ENCODE measurements at places on chromosomes 5 and 9.

GRCh38 chr9:109031241-109031640 lies 17.9 kb upstream of the CTNNAL1 start:
- ATAC-seq, result peak; percentile 33

DNA sequence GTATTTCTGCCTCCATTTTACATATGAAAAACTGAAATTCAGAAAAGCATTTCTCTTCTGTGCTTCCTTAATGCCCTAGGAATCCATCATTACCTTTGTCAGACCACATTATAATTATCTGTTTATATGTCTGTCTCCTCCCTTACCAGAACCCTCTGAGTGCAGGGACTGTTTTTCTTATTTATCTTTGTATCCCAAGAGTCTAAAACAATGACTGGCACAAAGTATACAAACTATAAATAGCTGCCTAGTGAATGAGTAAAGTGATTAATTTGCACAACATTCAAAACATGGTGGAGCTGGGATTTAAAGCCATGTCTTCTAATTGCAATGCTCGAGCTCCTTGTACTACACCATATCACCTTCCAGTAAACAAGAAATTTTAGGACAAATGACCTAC lies 49.3 kb upstream of the HK3 start:
- no peak for ATAC-seq

GRCh38 chr9:98108531-98109031 lies 10.4 kb downstream of the TRIM14 start:
- peak; percentile 86 for ATAC-seq

- no peak for ATAC-seq
Measured at GRCh38 chr5:164672931-164673694, 1167.7 kb downstream of the MAT2B start.

GRCh38 chr9:137224830-137225694 lies at the start of gene CYSRT1:
Gene CYSRT1, plus strand, starts transcription at chr9:137225174. Its CDS starts 448 bp downstream, at chr9:137225622.
- no peak for ATAC-seq

DNA sequence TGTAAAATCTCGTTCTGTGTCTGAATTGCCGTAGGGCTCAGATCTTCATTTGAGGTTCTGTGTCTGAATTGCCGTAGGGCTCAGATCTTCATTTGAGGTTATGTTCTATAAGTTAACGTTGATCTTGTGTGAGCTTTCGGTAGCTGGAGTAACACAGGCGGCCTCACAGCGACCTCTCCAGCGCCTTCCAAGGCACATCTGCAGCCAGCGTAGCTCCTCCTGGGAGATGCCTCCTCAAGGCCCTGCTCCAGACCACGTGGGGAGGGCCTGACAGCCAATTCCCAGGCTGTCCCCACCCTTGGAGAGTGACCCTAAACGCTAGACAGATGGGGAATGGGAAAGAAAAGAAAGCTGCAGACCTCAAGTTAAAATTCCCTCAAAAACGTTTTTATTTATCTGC lies 8.7 kb upstream of the AHRR start:
- ATAC-seq, result no peak

DNA sequence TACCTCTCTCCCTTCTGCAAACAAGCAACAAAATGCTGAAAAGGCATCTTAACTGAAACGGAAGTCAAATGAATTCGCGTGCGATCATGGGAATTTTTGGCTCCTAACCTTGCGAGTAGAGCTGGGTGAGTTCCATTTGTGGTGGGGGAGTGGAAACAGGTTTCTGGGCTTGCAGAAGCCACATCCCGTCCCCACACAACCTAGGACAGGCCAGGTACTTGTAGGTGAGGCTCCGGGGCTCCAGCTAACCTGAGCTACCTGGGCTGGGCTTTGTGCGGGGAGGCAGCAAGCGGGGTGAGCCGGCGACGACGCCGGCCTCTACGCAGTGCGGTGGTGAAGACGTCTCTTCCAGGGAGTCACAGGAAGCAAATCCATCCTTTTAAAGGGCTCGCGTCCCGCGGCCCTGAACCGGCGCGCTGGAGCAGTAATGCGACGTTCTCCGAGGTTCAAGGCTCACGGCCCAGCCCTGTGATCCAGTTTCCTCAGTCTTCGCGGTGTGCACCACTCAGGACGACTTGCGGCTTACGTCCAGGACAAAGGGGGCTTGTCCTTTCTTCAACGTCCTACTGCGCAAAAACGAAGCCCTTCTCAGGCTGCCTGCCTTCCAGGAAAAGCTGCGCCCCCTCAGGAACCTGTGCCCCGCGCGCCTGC lies 567 bp upstream of the SPIN1 start:
- peak; percentile 11 for ATAC-seq

DNA sequence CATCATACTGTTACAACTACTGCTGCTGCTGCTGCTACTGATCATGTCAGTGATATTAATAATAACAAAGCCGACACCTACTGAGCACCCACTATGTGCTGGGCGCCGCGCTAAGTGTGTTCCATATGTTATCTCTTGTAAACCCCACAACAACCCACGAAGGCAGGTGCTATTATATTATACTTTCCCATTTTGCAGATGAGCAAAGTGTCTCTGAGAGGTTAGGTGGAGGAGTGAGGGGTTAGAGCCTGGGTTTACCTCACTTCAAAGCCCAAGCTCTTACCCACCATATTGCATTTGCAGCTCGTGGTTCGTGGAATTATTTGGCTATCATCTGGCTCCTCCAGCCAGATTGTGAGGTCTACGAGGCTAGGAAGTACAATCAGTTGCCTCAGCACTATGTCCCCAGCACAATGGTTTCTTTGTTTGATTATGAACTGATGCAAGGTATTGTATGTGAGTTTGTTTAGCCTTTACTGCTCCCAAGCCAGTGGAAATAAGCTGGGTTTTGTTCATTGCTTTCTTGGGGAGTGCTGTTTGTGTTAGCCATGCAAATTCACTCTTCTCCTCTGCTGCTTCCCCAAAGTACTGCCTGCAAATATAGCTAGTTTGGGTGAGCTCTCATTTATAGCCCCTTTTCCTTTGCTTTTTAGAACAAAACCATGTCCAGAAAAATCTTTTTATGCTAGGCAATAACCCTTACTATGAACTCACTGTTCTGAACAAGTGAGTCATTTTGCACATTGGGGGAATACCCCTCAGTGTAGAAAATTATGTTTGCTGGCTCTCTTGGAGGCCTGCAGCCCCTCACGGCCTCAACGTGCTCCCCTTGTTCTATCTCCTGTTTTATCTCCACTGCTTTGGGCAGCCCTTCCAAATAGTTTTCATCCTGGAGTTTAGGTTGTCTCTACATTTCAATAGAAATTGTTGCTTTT lies 47.9 kb downstream of the ALG2 start:
- ATAC-seq, result peak; percentile 65

DNA sequence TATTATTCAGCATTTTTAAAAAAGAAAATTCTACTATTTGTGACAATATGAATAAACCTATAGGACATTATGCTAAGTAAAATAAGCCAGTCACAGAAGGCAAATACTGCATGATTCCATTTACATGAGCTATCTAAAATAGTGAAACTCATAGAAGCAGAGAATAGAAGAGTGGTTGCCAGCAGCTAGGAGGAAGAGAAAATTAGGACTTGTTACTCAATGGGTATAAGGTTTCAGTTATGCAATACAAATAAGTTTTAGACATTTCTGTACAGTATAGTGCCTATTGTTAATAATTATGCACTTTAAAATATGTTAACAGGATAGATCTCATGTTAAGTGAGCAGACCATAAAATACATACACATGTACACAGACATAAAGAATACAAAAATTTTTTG lies 73.8 kb upstream of the SPINK5 start:
- no peak for ATAC-seq

- no peak for ATAC-seq
Measured at GRCh38 chr5:16733331-16734006, 116.7 kb upstream of the RETREG1 start.

DNA sequence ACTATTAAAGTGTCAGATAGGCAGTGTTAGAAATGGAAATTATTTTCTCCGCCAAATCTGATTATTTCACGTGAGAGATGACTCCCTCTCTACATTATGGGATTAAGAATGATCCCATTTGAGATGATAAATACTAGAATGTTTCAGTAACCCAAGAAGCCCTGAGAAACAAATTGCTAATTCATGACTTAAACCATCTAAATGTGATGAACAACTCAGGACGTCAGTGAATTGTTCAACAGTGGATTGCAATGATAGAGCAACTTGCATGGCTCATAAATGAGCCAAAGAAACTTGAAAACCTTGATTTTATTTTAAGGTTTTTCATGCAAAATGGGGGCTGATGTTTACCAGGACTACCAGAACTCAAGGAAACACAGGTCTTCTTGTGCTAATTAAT lies 350.5 kb upstream of the WWC1 start:
- no peak for ATAC-seq

GRCh38 chr5:57594436-57594835 lies 111.8 kb upstream of the ACTBL2 start:
- ATAC-seq, result no peak

DNA sequence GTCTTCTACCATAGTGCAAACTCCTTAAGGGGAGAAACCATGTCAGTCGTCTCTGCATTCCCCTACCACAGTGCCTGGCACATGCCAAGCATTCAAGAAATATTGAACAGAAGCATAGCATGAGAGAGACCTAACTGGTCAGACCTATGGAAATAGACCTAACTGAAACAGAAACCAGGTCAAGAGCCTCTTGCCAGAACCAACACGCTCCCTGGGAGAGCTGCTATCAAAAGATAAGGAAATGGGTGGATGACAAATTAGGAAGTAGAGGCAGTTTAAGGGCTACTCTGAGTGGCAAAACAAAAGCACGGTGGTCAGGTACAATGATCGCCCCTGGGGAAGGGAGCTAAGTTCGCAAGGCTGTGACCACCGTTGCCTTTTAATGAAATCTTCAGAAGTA lies 66.0 kb upstream of the SMIM15 start:
- ATAC-seq, result no peak

DNA sequence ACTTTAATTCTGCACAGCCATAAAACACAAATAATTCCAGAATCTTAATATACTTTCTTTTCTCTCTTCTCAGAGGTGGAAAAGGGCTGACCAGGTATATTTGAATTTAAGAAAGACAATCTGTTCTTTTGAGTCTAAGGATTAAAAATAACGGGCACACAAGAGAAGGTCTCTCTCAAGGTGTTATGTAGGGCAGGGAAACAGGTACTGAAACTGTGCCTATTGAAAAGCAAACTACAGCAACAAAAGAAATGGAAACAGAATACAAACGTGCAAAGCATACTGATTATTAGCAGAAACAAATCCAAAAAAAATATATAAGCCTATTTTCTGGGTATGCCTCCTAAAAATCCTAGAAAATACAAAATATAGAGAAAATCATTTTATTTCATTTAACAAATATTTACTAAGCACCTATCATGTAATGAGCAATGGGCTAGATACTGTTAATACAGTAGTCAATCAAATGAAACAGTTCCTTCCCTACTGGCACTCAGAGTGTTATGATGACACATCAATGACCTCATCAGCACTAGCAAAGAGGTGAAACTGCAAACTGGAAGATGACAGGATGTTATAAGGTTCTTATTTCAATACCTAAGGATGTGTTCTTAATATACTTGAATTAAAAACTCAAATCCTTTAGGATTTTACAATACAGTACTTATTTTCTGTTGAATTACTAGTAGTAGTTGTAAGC lies 87.7 kb downstream of the AUH start:
- peak; percentile 78 for ATAC-seq

GRCh38 chr5:83488271-83488670 lies 16.7 kb downstream of the VCAN start:
- no peak for ATAC-seq

- ATAC-seq, result no peak
Measured at GRCh38 chr9:127927988-127928675, 2.4 kb downstream of the PIP5KL1 start.

DNA sequence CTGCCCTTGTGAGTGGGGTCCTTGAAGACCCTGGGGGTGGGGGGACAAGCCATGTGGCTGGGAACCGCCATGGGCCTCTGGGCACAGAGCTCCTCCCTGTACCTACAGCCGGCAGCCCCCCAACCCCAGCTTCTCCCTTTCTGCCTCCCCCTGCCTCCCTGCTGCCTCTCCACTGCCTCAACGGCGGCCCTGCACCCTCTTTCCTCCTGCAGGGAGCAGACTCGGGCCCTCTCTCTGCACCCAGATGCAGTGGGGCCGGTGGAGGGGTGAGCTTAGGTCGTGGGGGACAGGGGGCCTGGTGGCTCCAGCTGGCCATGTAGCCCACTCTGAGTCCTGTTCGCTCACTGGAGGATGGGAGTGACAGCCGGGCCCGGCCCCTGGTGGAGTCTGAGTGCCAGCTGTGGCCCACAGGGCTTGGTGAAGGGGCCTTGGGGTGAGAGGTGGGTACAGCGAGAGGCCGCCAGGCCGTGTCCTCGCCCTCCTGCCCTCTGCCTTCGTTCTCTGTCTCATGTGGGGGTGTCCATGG lies 139.3 kb upstream of the COL5A1 start:
- ATAC-seq, result no peak

- ATAC-seq, result no peak
Measured at GRCh38 chr9:4108754-4109465, 191.0 kb downstream of the GLIS3 start.

GRCh38 chr9:5632540-5632939 lies 3.6 kb downstream of the RIC1 start:
- no peak for ATAC-seq

GRCh38 chr9:137321726-137322361 lies 19.8 kb upstream of the NRARP start:
- ATAC-seq, result no peak

- no peak for ATAC-seq
Measured at GRCh38 chr9:96691326-96691725, 36.2 kb upstream of the PRXL2C start.

DNA sequence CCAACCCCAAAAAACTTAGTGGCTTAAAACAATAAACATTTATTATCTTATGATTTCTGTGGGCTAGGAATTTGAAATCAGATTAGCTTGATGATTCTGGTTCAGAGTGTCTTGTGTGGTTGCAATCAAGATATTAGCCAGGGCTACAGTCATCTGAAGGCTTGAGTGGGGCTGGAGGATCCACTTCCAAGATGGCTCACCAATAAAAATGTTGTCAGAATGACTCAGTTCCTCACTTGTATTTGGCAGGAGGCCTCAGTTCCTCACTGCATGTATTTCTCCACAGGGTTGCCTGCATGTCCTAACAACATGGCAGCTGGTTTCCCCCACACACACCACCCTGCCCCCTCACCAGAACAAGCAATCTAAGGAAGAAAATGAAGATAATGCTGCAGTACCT lies 98.2 kb upstream of the NIPBL start:
- no peak for ATAC-seq

DNA sequence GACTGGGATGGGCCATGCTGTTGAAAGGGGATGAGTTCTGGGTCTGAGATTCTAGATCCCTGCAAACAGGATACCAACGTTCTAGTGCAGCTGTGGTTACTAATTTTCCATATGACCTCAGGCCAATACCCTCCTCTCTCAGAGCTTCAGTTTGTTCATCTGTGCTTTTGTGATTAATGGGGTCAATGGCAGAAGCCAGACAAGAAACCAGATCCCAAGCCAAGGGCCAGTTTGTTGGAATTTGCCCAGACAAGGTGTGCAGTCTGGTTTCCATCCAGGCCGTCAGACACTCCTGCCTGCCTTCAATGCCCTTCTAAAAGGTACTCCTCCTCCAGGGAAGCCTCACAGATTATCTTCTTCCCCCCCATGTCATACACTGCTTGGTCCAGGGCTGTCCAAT lies 11.4 kb downstream of the MYORG start:
- no peak for ATAC-seq

GRCh38 chr9:129278391-129279237 lies 100.6 kb upstream of the IER5L start:
- no peak for ATAC-seq

GRCh38 chr9:35398651-35399335 lies 91.1 kb upstream of the RUSC2 start:
- ATAC-seq, result no peak

- no peak for ATAC-seq
Measured at GRCh38 chr5:150623152-150623877, 17.1 kb upstream of the SYNPO start.

GRCh38 chr5:110790673-110791072 lies 51.9 kb downstream of the SLC25A46 start:
- ATAC-seq, result no peak

Measured in activated CD4-positive, CD25-positive, alpha-beta regulatory T cell treated with anti-CD3 and anti-CD28 coated beads, Interleukin-2, amount 50 U/mL, for 24 hours (primary cell).